ENCODE measurements at places on chromosomes 16 and 17.

DNA sequence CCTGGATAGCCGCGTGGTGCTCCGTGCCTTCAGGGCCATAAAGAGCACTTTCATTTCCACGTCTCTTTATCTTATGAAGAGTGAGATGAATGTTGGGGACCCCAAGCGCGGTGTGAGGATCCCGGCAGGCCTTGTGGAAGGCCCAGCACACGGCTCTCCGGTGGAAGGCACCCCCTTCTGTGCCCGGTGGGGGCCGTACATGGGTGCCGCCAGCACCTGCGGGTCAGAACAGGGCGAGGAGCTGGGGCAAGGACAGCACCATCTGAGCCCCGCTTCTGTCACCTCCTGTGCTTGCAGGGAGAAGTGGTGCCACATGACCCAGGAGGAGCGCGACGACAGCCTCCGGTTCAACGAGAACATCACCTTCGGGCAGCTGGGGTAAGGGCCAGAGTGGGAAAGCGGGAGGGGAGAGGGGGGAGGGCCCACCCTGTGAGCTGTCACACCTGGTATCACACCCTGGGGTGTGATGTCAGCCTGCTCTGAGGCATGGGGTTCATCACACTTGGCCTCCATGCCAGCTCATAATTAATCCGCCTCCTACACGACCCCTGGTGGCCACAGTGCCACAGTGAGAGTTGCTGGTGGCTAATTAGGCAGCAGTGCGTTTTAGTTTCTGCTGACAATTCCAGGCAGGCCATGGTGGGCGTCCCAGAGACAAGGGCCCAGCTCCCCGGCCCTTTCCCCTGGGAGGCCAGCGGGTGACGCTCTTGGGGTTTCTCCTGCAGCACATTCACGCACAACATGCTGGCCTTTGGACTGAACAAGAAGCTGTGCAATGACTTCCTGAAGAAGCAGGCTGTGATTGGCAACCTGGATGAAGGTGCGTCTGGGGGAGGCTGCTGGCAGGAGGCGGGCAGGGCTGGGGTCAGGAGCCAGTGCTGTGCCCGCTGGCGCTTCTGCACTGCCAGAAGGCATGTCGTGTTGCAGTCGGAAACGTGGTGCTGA lies 25.7 kb downstream of the CIBAR2 start:
- peak; percentile 95 for DNase-seq

DNA sequence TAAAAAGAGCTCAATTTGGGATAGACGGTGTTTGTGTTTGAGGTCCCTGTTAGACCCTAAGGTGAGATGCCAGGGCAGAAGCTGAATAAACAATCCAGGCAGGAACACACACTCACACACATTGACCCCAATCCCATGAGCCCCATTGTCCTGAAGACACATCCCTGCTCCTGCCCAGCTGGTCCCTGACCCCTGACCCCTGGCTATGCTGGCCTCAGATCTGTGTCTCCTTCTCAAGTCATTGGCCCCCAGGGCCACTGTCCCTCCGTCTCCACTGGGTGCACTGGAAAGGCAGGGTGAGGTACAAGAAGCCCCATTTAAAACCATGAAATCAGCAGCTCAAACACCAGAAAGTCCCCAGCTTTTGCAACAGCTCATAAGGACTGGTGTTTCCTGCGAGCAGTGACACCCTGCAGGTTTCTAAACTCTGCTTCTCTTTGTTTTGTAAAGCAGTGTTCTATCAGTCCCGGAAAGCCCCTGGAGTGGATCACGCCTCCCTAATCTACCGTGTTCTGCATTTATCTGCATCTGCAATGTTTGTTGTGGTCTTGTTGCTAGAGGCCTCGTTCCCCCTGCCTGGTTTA lies 18.0 kb upstream of the ASGR2 start:
- peak; percentile 90 for DNase-seq

DNA sequence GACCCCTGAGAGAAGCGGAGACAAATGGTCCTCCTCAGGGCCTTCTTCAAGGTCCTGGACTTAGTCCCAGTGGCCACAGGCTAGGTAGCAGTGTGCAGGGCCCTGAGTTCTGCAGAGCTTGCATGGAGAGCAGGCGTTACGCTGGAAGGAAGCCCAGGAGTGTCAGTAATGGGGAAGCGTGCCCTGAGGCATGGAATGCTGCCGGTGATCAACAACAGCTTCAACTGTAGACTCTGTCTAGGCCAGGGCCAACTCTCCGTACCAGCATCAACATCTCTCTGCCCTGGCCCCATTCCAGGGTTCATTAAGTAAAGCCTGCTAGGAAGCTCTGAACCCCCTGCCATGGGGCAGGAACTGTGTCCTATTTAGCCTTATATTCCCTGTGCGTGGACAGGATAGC lies 568 bp upstream of the TNK1 start:
- DNase-seq: no peak

DNA sequence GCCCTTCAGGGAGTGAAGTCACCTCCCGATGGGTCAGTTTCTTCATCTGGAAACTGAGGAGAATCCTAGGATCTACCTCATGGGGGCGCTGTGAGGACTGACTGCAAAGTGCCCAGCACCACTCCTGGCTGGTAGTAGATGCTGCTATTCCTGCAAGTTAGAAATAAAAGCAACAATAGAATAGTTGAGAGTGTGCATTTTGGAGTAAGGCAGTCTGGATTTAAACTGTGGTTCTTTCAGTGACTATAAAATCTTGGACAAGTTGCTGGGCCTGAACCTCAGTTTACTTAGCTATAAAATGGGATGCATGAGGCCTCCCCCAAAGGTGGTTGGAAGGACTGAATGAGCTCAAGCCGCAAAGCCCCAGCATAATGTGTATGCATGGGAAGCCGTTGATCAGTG lies 70.6 kb downstream of the CYB5B start:
- DNase-seq: peak; percentile 79

DNA sequence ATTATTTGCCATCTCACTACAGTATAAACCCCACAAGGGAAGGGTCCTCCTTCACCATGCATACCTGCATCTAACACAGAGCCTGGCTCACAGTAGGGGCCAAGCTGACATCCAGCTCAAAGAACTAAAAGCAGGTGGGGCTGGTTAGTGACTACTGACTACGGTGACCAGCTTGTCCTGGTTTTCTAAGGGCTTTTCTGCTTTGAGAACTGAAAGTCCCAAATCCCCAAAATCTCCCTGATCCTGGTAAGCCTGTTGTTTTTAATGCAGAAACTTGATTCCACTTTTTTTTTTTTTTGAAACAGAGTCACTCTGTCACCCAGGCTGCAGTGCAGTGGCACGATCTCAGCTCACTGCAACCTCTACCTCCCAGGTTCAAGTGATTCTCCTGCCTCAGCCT lies 89.4 kb downstream of the NDE1 start:
- DNase-seq: peak; percentile 40

DNA sequence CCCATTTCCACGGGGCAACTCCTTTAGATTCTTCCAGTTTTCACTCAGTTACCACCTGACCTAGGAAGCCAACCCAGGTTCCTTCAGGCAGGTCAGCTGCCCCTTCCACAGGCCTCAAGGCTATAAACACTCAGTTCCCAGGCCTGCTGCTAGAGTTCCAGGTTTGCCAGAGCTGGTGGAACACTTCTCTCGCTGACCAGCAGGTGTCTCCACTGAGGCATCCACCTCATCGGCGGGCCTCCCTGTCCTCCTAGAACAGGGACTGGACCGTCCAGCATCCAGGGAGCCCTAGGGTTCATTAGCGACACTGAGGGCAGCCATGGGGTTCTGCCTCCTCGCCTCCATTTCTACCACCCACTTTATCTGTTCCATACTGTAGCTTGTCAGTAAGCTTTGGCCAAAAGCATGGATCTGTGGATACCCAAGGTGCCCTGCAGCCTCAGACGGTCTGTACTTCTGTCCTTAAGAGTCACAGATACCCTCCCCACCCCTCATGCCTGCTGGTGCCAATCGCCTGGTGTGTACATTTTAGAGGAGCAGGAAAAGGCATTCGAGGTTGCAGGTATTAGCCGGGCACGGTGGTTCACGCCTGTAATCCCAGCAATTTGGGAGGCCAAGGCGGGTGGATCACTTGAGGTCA lies 29.0 kb downstream of the PIMREG start:
- peak; percentile 96 for DNase-seq

GRCh38 chr17:20189302-20189701 lies 180.1 kb downstream of the SPECC1 start:
- no peak for DNase-seq

- no peak for DNase-seq
These were observed 16.0 kb downstream of the OMG start for GRCh38 chr17:31281061-31281460.

- no peak for DNase-seq
These were observed 913 bp upstream of the PRR14 start for GRCh38 chr16:30649725-30650368.

DNA sequence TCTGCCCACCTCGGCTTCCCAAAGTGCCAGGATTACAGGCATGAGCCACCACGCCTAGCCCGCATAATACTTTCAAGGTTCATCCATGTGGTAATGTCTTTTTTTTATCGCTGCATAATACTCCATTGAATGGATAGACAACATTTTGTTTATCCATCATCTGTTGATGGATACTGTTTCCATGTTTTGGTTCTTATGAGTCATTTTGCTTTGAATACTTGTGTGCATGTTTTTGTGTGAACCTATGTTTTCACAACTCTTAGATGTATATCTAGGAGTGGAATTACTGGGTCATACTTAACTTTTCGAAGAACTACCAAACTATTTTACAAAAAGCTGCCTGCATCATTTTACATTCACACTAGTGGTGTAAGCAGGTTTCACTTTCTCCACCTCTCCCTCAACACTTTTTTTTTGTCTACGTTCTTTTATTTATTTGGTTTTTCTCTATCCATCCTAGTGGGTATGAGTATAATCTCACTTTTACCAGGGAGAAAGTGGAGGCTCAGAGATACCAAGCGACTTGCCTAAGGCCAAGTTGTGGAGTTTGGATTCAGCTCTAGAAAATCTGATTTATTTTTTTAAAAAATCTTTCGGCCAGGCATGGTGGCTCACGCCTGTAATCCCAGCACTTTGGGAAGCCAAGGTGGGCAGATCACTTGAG lies 151.2 kb downstream of the CMIP start:
- no peak for DNase-seq

Measured in H7 (cell line).